Placental epithelial cell (primary cell): ENCODE measurements at places on chromosomes 1 and 21. TPM values are rescaled to one million over a fixed set of nuclear protein-coding genes. Genes with fewer than 3 reads are reported as not detected.

Gene CD1E
- not detected in 2 replicates for total RNA-seq

Gene LCE1A
- not detected in 2 replicates for total RNA-seq

Gene MCOLN2
- total RNA-seq, result not detected in 2 replicates

Gene PRR9
- 6.4 TPM in 1 of 2 replicates, not detected in the other for total RNA-seq

Gene STYXL2
- total RNA-seq, result not detected in 2 replicates

Gene CCDC27
- total RNA-seq, result not detected in 2 replicates

Gene SLC45A1
- total RNA-seq, result 0.43 and 0.79 TPM in 2 replicates

Gene WNT3A
- not detected in 2 replicates for total RNA-seq

Gene ASCL5
- not detected in 2 replicates for total RNA-seq

Gene SLC2A5
- 0.87 and 2.4 TPM in 2 replicates for total RNA-seq

Gene DAP3
- total RNA-seq, result 44.9 and 54.6 TPM in 2 replicates

Gene LRRC3
- total RNA-seq, result 1.1 and 1.2 TPM in 2 replicates

Gene TNFRSF18
- not detected in 2 replicates for total RNA-seq

Gene ROR1
- total RNA-seq, result 45.5 and 97.8 TPM in 2 replicates

Gene VSIG8
- total RNA-seq, result 0.22 and 0.39 TPM in 2 replicates

Gene CELA2A
- not detected in 2 replicates for total RNA-seq

Gene GPR161
- 20.8 and 26.4 TPM in 2 replicates for total RNA-seq

Gene FLG
- total RNA-seq, result under 0.01 TPM in 1 of 2 replicates, not detected in the other

Gene PLA2G2D
- not detected in 2 replicates for total RNA-seq

Gene MEGF6
- 4.0 and 4.3 TPM in 2 replicates for total RNA-seq

Gene RNU1-3
- under 0.01 TPM in 2 replicates for total RNA-seq

Gene ILDR2
- 0.79 and 0.87 TPM in 2 replicates for total RNA-seq

Gene TUFT1
- total RNA-seq, result 40.8 and 125 TPM in 2 replicates

Gene CD1B
- total RNA-seq, result not detected in 2 replicates

Gene C1orf53
- total RNA-seq, result 10.6 and 18.7 TPM in 2 replicates

Gene ATP6V1G3
- total RNA-seq, result not detected in 2 replicates

Gene NIPAL3
- total RNA-seq, result 117 and 190 TPM in 2 replicates

Gene SMG7
- 18.5 and 26.5 TPM in 2 replicates for total RNA-seq

Gene TSPAN2
- total RNA-seq, result under 0.01 and 0.22 TPM in 2 replicates

Gene TAS1R1
- under 0.01 TPM in 1 of 2 replicates, not detected in the other for total RNA-seq

Gene APP
- total RNA-seq, result 412 and 694 TPM in 2 replicates

Gene C1orf185
- not detected in 2 replicates for total RNA-seq

Gene KIAA0040
- 13.7 and 37.3 TPM in 2 replicates for total RNA-seq

Gene IQGAP3
- 4.3 and 18.7 TPM in 2 replicates for total RNA-seq

Gene PADI1
- under 0.01 and 1.6 TPM in 2 replicates for total RNA-seq

Gene CFAP298
- 13.7 and 16.2 TPM in 2 replicates for total RNA-seq

Gene LCE1B
- not detected in 2 replicates for total RNA-seq

Gene KRTAP19-8
- not detected in 2 replicates for total RNA-seq

Gene CD247
- total RNA-seq, result not detected in 2 replicates

Gene METTL18
- total RNA-seq, result 8.9 and 9.4 TPM in 2 replicates

Gene LAMB3
- total RNA-seq, result 218 and 906 TPM in 2 replicates

Gene CTSS
- total RNA-seq, result 0.65 and 1.2 TPM in 2 replicates

Gene C1orf87
- not detected in 2 replicates for total RNA-seq

Gene KCNC4
- 0.39 and 1.1 TPM in 2 replicates for total RNA-seq

Gene PRELP
- not detected in 2 replicates for total RNA-seq

Gene KNCN
- total RNA-seq, result not detected in 2 replicates

Gene OR1C1
- total RNA-seq, result not detected in 2 replicates

Gene TMEM81
- total RNA-seq, result 0.65 and 1.6 TPM in 2 replicates

Gene PLXNA2
- 5.1 and 11.0 TPM in 2 replicates for total RNA-seq

Gene RAB42
- total RNA-seq, result 1.6 and 2.4 TPM in 2 replicates

Gene CYP4A22
- total RNA-seq, result not detected in 2 replicates

Gene OR2T3
- 0.65 and 0.79 TPM in 2 replicates for total RNA-seq

Gene GRHL3
- not detected in 2 replicates for total RNA-seq

Gene PPP1R12B
- total RNA-seq, result 15.7 and 28.7 TPM in 2 replicates

Gene TTLL10
- not detected in 2 replicates for total RNA-seq

Gene LRRC38
- not detected in 2 replicates for total RNA-seq
